ENCODE measurements at places on chromosomes 1 and 21. TPM values are rescaled to one million over a fixed set of nuclear protein-coding genes. Genes with fewer than 3 reads are reported as not detected.

PLA2G2C gene
- total RNA-seq = not detected

DNAJC11 gene
- total RNA-seq = 74.0 TPM

GNAT2 gene
- total RNA-seq = not detected

FALEC gene
- total RNA-seq = not detected

RXFP4 gene
- total RNA-seq = not detected

CDC73 gene
- 52.9 TPM for total RNA-seq

KRTAP19-3 gene
- not detected for total RNA-seq

STMN1 gene
- 24.2 TPM for total RNA-seq

S100A8 gene
- total RNA-seq = 42.5 TPM

PTGFR gene
- 0.73 TPM for total RNA-seq

PAPPA2 gene
- 0.32 TPM for total RNA-seq

OR6N1 gene
- not detected for total RNA-seq

MPL gene
- total RNA-seq = 0.40 TPM

ZBTB37 gene
- 6.9 TPM for total RNA-seq

GPR3 gene
- total RNA-seq = 0.24 TPM
